DMS 273 treated with DMSO at 0.1 percent for 48 hours (cell line): ENCODE measurements at places on chromosomes 5 and 9.

GRCh38 chr5:66440202-66440680, 156.0 kb upstream of the MAST4 start:
- DNase-seq = no peak

DNA sequence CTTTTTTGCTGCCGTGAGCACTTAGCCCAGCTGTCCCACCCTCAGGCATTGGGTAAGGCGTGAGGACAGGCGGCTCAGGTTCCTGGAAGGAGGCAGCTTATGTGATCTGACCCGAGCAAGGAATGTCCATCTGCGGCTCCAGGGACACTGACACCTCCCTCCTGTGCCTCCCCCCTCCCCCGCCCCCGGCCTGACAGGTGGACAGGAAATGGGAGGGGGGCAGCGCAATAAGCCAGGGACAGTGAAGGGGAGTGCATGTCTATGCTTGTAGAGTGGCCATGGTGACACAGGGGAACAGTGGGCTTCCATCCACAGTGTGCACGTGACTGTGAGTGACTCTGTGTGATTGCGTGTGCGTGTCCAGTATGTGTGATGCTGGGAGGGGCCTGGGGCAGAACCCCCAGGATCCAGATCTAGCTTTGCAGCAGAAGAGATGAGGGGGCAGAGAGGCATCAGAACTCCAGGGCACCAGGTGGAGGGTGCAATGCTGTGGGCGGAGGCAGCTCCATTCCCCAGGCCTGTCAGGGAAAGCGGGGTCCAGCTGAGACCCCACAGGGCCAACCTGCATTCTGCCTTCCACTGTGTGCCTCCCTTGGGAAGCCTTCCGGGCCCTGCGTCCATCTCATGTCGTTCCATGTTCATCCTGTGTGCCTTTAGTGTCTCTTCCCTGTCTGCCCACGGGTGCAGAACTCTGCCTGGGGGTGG, 30.5 kb downstream of the CNTFR start:
- DNase-seq = no peak

DNA sequence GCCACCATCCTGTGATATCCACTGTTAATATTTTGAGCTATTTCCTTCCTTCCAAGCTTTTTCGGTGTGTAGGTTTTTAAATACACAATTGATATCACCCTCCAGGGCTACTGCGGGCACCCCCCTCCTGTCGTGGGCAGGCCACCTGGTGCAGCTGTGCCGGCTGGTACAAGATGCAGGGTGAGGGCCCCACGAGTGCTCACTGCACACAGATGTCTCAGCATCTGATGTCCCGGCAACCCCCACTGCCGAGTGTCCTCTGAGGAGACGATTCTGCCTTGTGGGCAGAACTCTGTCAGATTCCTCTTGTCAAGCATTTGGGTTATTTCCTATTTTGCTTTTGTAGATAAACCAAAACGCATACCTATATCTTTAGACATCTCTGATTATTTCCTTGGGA, 25.1 kb downstream of the CACNA1B start:
- DNase-seq = no peak

- no peak for DNase-seq
Observed at GRCh38 chr5:136030956-136031611, 2.3 kb downstream of the TGFBI start.

- peak; percentile 5 for DNase-seq
Observed at GRCh38 chr5:158382473-158382872, 523.5 kb upstream of the CLINT1 start.

- peak; percentile 22 for DNase-seq
Observed at GRCh38 chr9:80375477-80375876, 803.7 kb downstream of the TLE4 start.

GRCh38 chr5:149724884-149725283, 5.2 kb upstream of the PPARGC1B start:
- peak; percentile 10 for DNase-seq

DNA sequence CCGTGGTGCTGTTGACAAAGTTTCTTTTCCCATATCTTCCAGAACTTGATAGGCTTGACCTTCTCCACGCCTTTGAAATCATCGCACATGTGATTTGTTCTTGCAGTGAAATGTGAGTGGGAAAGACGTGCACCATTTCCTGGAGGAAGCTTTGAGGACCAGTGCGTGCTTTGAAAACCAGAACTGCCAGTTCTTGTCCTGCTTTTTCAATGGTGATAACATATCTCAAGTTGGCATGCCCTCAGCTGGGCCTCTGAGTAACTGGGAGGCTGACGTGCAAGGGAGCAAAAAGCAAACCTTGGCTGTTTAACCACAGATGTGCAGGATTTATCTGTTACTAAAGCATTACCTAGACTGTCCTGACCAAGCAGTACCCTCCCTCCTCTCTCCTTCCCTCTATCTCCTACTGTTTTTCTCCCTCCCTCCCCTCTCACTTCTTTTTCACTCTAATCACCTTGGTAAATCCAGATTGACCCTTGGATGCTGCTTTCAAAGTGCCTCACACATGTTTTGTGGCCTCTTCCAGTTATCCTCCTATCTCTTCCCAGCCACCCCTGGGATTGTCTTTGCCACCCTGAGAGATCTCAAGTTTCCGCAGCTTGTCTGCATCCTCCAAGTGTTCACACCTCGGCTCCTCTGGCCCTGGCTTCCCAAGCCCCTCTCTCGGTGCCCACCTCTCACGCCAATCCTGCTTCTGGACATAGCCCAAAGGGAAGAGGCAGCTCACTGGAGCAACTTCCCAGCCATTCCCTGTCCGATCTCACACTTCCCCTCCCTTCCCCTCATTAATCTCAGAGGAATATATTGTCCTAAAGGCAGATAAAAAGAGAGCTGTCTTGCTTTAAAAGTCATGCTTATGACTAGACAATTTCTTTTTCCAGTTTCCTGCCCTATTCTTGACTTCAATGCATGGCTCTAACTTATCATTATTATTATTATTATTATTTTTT, 198.3 kb downstream of the ERCC6L2 start:
- DNase-seq = no peak

DNA sequence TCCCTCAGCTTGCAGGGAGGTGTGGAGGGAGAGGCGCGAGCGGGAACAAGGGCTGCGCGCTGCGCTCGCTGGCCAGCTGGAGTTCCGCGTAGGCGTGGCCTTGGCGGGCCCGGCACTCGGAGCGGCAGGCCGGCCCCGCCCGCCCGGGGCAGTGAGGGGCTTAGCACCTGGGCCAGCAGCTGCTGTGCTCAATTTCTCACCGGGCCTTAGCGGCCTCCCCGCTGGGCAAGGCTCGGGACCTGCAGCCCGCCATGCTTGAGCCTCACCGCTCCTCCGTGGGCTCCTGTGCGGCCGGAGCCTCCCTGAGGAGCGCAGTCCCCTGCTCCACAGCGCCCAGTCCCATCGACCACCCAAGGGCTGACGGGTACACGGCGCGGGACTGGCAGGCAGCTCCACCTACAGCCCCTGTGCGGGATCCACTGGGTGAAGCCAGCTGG, 1516.4 kb downstream of the EFNA5 start:
- no peak for DNase-seq

- DNase-seq = no peak
Observed at GRCh38 chr5:126464959-126465358, 41.8 kb downstream of the GRAMD2B start.

- DNase-seq = no peak
Observed at GRCh38 chr9:134870746-134871662, 9.6 kb upstream of the FCN2 start.

DNA sequence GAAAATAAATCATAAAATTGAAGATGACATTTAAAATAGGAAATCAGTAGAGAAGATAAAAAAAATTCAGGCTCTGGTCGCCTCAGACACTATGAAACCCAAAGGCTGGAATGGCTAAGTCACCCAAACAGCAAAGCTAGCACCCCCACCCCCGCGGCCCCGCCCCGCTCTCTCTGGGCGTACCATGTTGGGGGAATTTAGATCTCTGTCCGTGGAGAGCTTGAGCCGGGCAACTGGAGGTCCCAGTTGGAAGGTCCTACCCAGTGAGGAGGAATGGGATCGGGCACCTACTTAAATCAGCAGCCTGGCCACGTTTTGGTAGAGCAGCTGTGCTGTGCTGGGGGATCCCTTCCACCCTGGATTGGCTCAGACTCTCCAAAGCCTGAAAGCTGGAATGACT, 150.6 kb upstream of the ANKRD55 start:
- no peak for DNase-seq

GRCh38 chr5:118451697-118452247, 536.6 kb downstream of the DTWD2 start:
- DNase-seq = no peak

DNA sequence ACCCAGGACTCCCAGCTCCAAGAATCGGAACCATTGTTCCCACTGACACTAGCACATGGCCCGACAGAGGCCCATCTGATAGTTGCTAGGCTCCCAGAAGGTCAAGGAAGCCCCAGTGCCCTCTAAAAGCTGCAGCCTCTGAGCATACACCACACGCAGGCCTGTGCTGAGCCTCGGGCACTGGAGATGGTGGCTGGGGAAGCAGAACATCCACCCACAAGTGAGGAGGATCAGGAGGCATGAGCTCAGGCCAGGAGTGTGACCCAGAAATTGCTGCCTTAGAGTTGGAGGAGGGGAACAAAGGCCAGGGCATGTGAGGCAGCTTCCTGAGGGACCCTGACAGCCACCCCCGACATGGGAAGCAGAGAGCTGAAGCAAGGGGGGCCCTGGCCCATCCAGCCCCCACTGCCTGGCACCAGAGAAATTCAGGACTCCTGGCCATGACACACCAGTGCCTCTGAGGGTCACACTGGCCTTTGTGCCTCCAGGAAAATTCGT, 21.4 kb downstream of the IPPK start:
- no peak for DNase-seq
